MCF 10A (cell line): ENCODE measurements at places on chromosomes 2 and 18.

GRCh38 chr2:171004363-171004762, 75.3 kb downstream of the GORASP2 start:
- DNase-seq = no peak

GRCh38 chr2:11669454-11670291, at the start of gene NTSR2:
NTSR2 (minus strand) TSS chr2:11670195; CDS start chr2:11670129, 66 bp downstream.
- no peak for DNase-seq

DNA sequence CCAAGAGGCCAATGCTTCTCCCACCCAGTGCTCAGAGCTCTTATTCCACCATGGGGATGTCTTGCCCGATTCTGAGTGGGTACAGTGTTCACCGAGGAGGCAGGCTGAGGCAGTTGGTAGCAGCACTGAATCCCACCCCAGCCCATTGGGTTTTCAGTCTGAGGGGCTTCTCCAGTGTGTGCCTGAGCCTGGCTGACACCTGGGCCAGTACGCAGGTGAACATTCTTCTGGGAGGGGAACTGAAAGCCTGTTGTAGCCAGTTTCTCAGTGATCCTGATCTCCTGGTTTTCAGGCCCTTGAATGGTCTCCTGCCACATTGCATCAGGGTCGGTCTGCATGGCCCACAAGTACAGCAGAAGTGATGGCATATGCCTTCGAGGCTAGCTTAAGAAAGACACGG, 98.2 kb downstream of the TMEM17 start:
- DNase-seq = no peak

- no peak for DNase-seq
Measured at GRCh38 chr2:41933046-41933420, 114.8 kb upstream of the PKDCC start.

GRCh38 chr2:174445248-174445647, 41.6 kb downstream of the GPR155 start:
- DNase-seq = no peak

- DNase-seq = peak; percentile 76
Measured at GRCh38 chr18:23703057-23703986, 14.1 kb downstream of the LAMA3 start.
